Stimulated activated CD8-positive, alpha-beta memory T cell treated with anti-CD3 and anti-CD28 coated beads, Interleukin-2, amount 100 ng/mL, for 1 hour (primary cell): ENCODE measurements at places on chromosomes 1 and 21.

DNA sequence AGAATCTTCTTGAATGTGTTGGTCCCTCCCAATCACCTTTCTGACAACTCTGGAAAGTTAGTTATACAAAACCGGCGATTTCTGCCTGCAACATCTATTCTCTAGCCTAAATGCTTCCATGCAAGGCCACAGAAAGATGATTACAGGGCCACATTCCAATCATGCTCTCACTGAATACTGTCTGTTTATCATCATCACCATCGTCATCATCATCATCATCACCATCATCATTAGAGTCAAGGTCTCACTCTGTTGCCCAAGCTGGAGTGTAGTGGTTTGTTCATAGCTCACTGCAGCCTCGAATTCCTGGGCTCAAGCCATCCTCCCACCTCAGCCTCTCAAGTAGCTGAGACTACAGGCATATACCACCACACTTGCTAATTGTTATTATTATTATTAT is 521.2 kb upstream of the DAB1 start:
- no peak for DNase-seq

DNA sequence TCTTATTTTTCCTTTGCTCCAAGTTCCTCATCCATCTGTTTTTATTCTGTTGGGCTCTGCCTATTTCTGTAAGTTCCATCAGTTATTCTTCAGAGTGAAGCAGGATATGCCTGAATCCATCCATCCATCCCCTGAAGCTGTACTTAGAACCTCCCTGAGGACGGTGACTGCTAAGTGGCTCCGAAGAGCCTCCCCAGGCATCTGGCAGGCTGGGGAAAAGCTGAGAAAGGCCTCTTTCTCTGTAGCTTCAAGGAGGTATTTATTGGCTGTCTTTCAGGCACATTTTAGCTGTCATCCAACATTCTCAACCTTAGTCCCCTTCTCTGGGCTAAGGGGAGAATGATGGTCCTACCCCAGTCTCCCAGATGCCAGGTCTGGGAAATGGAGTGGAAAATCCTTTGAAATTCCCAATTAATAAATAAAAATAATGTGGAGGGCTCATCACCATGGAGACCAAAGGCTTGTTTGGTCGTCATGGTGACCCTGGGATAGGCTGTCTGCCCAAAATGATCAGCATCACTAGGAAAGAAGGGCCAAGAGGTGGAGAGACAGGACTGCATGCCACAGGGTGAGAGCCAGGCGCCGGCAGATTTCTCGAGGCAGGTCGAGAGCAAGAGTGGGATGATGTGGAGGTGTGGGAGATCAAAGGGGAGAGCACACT is 82.0 kb downstream of the UBIAD1 start:
- no peak for DNase-seq

DNA sequence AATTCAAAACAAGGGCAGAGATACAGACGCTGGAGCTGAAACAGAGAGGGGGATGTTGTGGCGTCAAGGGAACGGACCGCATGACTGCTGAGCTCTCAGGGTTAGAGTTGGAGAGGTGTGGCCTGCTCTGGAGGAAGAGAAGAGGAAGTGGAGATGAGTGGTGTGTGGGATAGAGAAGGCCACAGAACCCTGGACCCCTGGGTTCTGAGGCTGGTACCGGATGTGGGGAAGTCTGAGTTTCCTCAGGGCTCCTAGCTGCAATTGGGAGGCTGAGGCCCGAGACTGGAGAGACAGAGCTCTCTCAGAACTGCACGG is 1.8 kb downstream of the BCAN start:
- DNase-seq = no peak

- DNase-seq = no peak
These were observed 4.7 kb downstream of the ADGRB2 start for GRCh38 chr1:31759298-31760023.

DNA sequence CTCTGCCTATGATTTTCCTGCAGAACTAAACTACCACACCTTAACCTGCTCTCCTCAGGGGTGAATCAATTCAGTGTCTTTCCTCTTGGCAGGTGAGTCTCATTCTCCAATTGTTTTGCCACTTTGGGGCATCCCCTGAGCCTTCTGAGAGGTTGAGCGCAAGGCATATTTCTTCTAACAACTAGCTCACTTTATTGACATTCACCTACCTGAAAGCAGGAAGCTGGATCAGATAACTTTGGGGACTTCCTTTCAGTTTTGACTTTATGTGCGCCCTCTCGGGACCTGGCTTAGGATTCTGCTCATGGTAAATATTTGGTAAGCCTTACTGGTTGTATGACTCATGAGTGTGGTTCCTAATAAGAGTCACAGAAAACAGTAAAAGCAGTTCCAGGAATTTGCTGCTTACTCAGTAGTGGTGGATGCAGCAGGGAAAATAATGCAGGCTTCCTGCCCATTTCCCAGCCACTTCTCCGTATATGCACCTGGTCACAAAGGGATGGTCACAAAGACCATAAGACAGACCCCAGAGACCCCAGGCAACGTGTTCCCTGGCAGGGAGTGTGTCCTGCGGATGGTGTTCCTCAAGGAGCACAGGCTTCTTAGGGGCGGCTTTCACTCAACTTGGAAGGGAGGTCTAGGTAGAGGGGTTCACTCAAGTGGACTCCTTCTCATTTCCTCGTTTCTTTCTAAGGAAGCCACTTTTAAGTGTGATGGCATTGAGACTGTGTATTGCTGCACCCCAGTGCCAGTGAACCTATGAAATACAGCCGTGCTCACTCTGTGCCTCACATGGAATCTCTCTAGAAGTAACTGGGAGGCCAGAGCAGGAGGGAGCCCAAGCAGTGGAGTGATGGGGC is 22.0 kb upstream of the BATF3 start:
- DNase-seq = no peak

- DNase-seq = no peak
These were observed 1.3 kb downstream of the INAVA start for GRCh38 chr1:200895801-200896530.

- no peak for DNase-seq
These were observed 593 bp downstream of the ST6GALNAC3 start for GRCh38 chr1:76075188-76075489.

GRCh38 chr1:108100148-108100547 is 100.0 kb downstream of the SLC25A24 start:
- DNase-seq = no peak
